Sciatic nerve (tissue), 2 donors: ENCODE measurements at places on chromosomes 2 and 18.
A peak's percentile ranks its signal among the peaks of the same experiment; 100 is the strongest.

- DNase-seq, result no peak
Observed at GRCh38 chr2:100791936-100792308, 28.0 kb upstream of the NPAS2 start.

GRCh38 chr2:221371347-221371746 lies 200.8 kb downstream of the EPHA4 start:
- DNase-seq, result no peak

DNA sequence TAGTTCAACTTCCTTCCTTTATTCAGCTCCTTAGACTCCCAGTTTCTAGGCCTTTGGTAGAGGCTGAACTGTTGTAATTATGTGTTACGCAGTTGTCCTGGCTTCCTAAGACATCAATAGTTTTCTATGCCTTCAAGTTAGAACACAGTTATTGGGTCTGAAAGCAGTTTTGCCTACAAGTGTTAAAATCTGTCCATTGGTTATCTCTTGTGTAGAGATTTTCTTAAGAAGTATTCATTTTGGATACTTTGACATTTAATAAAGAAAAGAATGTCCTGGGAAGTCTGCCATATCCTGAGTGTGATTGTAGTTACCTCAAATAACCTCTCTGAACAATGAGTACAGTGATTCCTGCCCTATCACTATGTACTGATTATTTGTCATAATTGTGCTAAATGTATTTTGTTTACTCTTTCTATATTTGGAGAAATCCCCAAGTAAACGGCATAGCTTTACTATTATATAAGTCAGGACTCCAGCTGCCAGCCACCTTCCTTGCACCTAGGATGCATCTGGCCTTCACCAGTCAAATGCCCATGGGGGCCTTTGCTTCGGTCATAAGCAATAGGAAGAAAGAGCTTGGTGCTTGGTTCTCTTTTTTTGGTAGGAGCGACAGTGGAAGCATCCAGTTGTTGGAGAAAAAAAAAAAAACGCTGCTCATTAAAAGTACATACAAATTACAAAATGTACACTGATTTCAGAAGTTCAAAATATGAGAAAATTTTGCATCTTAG lies 449.5 kb upstream of the PKDCC start:
- no peak for DNase-seq

DNA sequence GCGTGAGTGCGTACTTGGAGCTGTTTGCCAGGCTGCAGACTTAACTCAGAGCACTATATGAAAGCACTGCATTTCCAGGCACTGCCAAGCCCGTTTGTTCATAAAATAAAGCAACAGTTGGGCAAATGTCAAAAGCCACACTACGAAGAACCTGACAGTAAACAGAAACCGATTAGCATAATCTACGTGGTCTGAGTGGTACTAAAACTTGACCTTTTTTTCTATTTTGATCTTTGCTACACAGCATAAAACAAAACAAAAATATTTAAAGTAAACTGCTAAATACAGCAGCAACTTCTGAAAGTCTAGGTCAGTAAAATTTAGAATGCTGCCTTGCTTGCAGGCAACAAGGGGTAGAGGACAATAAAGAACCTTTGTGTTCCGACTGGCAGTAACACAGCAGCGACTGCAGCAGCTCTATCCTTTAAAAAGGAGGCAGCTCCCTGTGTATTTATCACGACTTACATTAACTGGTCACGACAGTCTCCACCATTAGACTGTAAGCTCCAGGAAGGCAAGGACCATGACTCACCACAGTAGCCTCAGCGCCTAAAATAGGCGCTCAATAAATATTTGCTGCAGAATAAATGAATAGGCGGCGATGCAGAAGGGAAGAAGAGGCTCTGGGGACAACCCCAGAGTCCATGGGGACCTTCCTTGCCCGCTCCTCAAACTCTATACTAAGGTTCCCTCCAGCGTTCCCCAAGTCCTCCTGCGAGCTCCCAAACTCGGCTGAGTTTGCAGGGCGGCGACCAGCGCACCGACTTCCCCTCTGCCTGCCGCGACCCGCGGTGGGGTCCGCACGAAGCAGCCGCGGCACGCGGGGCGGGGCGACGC lies 902 bp downstream of the SS18 start:
- no peak for DNase-seq

DNA sequence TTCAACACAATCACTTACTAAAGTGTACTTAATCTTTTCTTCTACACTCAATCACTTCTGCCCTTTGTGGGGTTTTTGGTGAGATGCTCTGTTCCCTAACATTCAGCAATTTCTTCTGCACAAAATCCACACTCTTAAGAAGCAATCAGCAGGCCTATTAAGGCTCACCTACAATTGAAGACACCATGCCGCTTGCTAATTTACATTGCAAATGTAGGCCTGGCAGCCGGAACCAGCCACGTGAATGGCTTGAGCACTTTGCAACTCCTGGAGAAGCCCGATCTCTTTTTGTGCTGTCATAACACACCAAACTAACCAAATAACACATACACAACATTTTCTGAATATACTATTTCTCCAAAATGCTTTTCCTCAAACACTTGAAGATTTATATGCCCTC lies 66.3 kb downstream of the NYAP2 start:
- no peak for DNase-seq

GRCh38 chr2:134398300-134398699 lies 144.4 kb downstream of the MGAT5 start:
- no peak for DNase-seq

DNA sequence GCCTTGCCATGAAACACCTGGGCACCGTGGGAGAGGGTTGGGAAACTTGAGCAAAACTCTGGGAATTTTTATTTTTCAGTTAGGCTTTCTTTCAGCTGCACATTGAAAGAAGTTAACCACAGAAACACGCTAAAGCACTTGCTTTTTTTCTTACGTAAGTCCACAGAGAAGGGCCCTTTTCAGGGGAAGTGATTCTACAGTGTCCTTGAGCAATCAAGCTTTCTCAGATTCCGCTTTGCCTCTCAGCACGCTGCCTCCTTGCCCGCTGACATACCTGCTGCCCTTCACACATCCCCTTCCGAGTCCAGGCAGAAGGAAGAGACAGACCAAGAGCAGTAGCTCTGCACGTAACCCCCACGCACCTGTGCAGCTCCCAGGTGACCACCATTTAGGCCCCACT lies 135.5 kb upstream of the MYT1L start:
- DNase-seq, result no peak

DNA sequence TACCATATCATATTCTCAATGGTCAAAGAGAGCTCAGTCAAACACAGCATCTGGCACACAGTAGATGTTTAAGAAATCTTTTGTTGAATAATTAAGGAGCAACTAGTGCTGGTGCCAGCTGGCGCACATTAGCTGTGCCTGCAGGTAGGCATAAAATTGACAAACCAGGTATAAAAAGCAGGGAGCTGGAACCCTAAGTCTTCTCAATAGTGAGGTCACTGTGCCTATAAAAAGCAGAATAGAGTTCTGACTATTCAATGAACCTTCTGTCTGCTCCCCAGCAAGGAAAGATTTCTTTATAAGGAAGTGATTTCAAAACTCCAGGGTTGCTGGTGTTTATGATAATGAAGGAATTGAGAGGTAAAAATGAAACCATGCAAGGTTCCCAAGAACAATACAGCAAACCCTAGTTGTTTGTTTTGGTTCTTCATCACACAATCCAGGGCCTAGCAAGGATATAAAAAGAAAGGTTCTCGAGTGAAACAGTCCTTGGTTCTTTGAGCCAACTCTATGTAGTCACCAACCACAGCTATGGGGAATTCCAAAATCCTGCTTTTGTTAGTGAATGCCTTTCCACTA lies 76.1 kb downstream of the THADA start:
- no peak for DNase-seq

DNA sequence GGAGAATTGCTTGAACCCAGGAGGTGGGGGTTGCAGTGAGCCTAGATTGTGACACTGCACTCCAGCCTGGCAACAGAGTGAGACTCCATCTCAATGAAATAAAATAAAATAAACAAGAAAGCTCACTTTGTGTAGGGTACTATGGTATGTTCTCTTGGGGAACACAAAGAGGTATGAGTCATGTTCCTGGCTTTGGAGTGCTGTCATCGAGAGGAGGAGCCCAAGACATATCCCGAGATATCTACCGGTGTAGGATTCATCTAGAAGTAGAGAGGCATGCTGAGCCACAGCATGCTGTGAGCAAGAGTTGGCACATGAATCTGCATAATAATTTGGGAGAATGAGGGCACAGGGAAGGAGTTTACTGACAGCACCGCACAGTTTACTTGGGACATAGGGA lies 244.9 kb upstream of the EPHA4 start:
- no peak for DNase-seq

DNA sequence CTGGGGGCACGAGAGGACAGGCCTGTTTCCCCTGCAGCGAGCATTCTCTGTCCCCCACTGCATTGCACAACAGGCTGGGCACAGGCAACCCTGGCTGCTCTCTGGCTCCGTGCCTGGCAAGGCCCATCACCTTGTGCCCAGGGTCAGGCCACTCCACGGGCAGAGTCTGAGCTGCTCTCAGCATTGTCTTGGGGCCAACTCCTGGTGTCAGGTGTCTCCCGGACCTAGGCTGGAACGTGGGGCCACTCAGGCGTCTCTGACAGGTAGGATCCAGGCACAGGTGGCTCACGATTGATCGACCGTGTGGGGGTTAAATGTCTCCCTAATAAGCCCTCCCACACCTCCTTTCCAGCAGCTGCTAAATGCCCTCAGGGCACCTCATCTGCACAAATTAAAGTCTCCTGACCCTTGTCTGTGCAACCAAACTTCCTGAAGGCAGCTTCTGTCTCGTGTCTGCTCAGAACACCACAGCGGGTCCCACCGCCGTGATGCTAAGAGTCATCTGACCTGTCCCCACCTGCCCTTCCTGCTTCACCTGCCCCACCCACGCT lies 66.6 kb upstream of the GPC1 start:
- DNase-seq, result no peak

DNA sequence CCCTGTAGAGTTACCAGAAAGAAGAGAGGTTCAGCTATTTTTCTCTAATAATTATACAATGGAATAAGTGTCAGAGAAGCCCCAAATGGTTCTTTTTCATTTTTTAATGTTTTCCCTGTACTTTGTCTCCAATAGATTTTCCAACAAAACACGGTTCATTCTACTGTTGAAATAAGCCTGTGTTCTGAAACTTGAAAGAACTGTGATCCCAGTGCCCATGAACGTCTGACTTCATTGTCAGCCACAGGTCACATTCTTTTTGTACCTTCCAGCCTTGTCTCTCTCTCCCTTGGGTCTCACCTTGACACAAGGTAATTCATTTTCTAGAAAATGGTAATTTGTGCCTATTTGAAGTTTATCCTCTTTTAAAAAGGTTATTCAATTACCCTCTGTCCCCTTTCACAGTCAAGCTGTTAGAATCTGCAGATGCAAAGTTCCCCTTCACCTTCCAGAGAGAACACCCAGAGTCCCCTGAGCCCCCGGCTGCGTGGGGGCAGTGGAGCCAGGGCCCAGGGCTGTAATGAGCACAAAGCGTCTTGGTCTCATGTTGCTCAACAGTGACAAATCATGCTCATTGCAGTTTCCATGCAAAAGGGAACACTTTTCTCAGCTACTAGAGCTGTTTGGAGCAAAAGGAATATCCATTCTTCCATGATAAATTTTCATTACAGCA lies 115.2 kb downstream of the SPHKAP start:
- DNase-seq, result no peak

DNA sequence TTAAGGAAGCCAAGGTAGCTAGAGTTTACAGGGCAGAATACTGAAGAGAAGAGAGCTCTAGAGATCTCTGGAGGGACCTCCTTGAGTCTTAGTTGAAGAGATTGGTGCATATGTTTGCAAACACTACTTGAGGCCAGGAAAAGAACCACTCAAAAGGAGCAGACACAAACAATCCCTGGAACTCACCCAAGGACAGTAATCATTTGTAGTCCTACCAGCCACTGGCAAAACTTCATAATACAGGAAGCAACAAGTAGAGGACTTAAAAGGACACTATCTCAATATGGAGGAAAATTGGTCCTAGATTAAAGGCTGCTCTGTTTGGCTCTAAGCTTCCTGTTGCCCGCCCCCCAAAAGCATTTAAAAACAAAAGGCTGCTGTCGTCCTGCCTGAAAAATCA lies 46.9 kb upstream of the UBXN4 start:
- DNase-seq, result no peak

- no peak for DNase-seq
Observed at GRCh38 chr2:28828382-28828781, 17.7 kb downstream of the SPDYA start.

GRCh38 chr2:107285621-107286299 lies 399.8 kb upstream of the ST6GAL2 start:
- DNase-seq, result no peak

DNA sequence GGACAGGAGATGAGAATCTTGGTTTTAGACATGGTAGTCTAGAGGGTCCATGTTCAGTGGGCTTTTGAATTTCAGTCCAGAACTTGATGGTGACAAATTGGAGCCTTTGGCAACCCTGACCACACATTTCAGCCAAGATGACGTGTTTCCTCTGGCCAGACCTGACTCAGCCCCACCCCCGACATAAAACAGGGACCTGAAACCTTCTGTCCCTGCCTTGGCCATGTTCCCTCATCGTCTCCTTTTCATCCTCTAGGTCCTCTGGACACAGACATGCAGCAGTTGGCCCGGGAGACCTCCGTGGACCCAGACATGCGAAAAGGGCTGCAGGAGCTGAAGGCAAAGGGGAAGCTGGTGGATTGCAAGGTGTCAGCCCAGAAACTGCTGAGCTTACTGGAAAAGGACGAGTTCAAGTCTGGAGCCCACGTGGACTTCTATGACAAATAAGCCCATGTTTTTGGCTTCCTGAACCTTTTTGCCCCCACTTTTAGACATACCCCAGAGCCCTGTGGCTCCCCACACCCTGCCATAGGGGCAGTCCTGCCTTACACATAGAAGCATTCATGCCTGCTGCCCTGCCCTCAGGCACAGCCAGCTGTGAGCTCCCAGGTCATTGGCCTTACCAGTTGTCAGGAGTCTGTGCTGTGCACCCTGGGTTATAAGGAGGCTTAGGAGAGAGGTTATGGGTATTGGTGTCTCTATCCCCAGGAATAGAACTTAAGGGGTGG lies 4.0 kb downstream of the SPR start:
- DNase-seq, result no peak

- DNase-seq, result no peak
Observed at GRCh38 chr2:144999071-144999875, 479.4 kb upstream of the ZEB2 start.

- DNase-seq, result no peak
Observed at GRCh38 chr2:56230156-56230555, 46.4 kb downstream of the CCDC85A start.

DNA sequence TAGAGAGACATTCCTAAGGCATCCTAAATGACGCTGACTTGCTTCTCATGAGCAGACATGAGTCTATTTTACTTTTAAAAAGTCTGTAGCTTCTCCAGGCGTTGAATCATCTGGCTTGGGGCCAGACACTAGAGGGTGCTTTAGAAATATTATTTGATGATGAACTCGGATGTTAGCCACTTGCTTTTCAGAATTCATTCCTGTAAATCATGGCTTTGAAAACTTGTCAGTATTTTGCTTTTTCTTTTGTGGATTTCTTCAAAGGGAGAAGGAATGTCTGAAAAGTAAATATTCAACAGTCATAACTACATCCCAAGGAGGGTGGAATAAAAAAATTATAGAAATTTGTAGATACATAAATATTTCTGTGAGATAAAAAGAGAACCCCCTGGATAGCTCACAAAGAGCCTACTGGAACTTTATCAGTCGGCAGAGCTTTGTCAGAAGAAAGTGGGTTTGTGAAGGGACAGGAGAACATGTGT lies 370.8 kb downstream of the OSR1 start:
- peak; percentile 89 for DNase-seq
